ENCODE measurements at places on chromosomes 4 and X. TPM values are rescaled to one million over a fixed set of nuclear protein-coding genes. Genes with fewer than 3 reads are reported as not detected.

Gene SPP1
- 1,002 TPM for total RNA-seq

Gene MAGEE2
- not detected for total RNA-seq

Gene GLUD2
- total RNA-seq: 19.6 TPM

DNA sequence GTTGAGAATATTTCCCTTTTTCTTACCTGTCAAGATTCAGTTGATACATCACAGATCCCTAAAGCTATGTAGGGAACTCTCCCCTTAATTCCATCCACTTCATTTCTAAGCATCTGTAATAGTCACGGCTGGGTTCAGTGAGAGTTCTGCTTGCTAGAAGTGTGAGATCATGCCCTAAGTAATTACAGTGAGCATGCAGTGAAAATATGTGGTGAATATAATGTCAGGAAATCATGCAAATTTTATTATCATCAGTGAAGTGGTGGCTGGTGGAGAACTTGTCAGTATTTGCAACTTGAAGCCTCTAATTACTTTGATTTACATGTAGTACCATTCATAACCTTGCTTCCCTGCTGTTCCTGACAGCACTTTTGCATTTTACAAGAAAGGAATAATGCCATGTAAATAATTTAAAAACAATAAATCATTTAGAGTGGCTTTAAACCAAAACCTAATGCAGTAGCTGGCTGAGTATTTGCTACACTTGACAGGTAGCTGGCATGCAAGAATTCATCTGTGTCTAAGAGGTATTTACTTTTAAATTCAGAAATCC lies 28.3 kb upstream of the CFAP299 start:
- no peak for DNase-seq

- no peak for DNase-seq
These were observed 20.4 kb upstream of the SCD5 start for GRCh38 chr4:82818664-82819662.

- peak; percentile 6 for DNase-seq
These were observed 598 bp downstream of the MAOB start for GRCh38 chrX:43881410-43882293.

DNA sequence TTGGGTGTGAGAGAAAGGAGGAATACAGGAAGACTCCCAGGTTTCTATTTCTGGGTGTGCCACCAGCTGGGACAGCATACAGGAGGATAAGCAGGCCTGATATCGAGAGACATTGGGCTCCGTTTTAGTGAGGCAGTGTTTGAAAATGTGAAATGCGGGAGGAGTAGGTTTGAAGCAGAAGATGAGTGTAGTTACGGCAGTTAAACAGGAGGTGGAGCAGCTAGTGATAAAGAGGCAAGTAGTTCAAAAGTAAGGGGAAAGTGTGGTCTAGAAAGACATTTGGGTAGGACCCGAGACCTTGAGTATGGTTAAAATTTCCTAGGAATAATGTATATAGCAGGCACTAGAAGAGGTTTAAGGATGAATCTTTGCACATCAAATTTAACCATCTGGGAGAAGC lies 42.4 kb downstream of the DCUN1D4 start:
- DNase-seq: peak; percentile 5

All from Calu3 (cell line).